ENCODE measurements at places on chromosomes 5 and 9.

GRCh38 chr5:43769571-43770355 is 166.8 kb downstream of the NNT start:
- DNase-seq: no peak

DNA sequence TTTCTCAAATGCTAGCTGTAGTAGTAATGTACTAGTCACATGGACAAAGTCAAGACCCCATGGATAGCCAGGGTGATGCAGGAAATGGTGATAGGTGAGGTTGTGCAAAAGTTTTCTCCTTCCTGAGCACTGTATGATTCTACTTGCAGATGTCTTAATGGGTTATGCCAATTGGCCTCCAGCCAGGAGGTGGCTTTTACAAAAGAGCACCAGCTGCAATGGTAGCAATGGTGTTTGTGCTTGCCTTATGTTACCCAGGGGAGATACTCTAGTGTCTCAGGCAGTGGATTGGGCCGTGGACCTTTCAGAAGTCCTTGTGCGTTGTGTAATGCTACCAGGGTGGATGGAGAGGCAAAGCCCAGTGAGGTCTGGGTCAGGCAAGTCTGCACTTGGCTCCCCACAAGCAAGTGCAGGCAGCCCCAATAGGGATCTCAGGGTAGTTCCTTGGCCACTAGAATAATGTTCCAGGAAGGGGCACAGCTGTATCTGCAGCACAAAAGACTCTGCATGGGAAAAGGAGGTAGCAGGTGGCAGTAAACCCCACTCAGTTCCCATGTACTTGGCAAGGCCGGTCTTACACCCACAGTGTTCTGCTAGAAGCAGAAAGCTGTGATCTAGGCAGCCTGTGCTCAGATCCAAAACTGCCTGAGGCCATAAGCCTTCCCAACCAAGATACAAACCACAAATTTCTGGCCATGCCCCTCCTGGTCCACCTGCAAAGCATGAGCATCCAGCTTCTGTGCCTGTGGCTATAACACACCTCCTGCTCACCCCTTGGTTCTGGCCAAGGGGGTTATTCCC is 46.4 kb upstream of the EDIL3 start:
- no peak for DNase-seq

GRCh38 chr9:38527503-38527902 is 92.9 kb downstream of the ANKRD18A start:
- no peak for DNase-seq

DNA sequence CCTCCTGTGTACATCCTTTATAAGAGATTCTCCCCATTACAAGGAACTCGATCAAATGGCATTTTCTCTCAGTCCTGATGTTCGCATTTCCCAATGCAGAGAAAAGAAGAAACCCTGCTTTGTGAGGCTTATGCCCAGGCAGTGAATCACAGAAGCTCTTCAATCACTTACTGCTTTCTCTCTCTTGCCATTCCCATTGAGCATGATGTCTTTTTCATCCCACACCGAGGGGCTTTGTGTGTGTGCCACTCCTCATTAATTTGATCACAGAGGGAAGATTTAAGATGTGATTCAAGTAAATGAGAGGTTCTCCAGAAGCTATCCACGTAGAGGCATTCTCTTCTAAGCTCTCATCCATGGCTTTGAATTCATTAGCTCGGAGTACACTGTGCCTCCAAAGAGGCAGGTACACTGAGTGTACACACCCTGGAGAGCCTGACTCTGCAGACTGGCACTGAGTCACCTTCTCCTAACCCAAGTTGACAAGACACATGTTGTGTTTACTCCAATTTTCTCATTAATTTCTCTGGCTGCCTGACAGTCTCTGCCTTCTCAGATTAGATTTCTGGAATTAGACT is 45.4 kb downstream of the MFAP3 start:
- DNase-seq: no peak

DNA sequence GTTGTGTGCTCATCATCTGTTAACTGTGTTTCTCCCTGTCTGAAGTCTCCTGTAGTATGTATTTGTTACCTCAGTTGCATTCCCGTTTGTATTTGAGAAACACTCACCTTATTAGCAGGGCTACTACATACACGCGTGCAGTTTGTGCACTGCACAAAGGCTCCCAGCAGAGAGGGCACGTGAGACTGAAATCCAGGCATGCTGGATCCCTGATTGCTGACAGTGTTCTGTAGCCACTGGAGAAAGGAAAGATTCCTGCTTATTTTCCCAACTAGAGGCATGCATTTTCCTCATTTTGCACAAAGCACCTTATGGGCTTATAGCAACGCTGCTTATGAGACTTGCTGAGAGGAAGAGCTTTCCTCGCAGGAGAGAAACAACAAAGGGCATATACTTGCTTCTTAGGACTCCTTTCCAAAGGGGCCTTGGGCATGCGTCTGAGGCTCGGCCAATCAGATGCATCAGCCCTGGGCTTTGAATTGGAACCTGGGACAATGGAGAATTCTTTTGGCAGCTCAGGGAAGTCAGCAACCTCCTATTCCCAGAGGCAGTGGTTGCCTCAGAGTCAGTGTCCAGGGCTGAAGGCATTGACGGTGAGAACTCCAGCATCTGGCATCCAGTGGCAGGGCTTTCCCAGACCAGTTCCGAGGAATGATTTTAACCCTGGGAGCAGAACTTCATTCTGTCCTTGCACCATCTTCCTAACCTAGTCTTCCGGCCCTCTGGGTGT is 9.9 kb upstream of the MEGF10 start:
- DNase-seq: no peak

GRCh38 chr9:93066978-93067603 is 8.6 kb downstream of the SUSD3 start:
- DNase-seq: no peak

DNA sequence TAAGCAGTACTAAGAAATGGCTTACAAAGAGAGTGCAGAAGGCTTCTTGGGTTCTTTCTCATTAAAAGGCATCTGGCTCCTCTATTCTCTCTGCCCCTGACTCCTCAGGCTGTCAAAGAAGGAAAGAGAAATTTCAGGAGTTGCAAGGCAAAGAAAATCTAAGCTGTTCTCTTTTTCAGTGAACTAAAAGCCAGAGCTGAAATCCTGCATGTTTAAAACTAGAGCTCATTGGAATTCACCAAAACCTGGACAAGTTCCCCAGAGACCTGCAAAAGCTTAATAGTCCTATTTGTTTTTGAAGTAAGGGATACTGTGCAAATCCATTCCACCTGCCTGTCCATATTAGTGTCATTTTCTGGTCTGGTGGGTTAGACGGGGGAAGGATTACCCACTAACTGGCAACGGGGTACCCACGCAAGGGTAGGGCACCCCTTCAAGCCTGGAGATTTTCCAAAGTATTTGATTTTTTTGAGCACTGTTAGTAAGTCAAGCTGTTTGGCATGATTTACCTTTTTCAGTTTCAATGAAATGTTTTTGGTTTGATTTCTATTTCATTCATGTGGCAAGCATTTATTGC is 179.3 kb downstream of the FSTL4 start:
- DNase-seq: no peak

GRCh38 chr5:124662181-124662781 is 84.2 kb downstream of the ZNF608 start:
- no peak for DNase-seq

DNA sequence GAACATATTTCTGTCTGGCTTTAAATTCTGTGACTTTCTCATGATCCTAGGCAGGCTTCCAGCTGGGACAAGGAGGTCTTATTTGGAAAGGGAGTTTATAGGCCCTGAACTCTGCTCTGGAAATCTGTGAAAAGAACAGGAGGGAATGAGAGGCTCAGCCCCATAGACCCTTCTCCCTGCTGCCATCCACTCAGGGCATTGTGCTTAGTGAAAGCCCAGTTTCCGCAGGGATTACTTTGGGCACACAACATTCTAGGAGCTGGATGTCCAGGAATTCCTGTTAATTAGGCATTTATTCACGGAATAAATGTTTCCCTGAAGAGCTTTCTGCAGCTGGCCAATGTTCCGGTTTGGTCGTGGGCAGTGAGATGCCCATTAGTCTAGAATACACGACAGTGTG is 32.7 kb upstream of the COL15A1 start:
- DNase-seq: no peak

- DNase-seq: no peak
These were observed 86.4 kb downstream of the NR3C1 start for GRCh38 chr5:143316844-143317631.

GRCh38 chr9:114383521-114384231 is 4.1 kb downstream of the AKNA start:
- DNase-seq: no peak

GRCh38 chr5:43639566-43639965 is 36.6 kb downstream of the NNT start:
- no peak for DNase-seq

DNA sequence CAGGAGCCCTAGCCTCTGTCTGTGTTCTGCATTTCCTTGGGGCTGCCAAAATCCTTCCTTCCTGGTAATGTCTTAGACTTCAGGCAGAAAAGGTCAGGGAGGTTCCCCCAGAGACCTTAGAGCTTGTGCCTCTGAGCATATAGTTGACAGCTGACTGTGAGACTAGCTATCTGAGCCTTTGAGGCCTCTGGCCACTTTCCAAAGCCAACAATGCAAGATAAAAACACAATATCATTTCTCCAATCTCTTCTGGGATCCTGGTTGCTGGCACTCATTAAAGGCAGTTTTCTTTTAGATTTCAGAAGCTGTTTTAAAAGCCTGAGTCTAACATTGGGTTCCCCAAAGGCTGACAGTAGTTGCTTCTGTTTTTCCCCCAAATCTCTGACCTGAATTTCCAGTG is 13.2 kb upstream of the GLRA1 start:
- no peak for DNase-seq

- DNase-seq: no peak
These were observed 264.6 kb upstream of the ZNF608 start for GRCh38 chr5:125011014-125011413.
